ENCODE measurements at places on chromosomes 16 and 17.
A peak's percentile ranks its signal among the peaks of the same experiment; 100 is the strongest.

DNA sequence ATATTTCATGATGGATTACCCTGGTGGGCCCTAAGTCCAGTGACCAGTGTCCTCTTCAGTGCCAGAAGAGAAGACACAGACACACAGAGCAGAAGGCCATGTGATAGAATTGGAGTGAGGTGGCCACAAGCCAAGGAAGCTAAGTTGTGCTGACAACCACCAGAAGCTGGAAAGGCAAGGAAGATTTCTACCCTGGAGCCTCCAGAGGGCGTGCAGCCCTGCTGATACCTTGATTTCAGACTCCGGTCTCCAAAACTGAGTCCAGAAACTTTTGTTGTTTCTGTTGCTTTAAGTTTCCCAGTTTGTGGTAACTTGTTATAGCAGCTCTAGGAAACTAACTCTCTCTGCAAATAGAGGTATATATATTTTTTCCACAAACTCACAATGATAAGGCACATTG lies 396.6 kb upstream of the ASIC2 start:
- no peak for DNase-seq

GRCh38 chr17:16269658-16270057 lies 52.6 kb downstream of the PIGL start:
- DNase-seq: no peak

GRCh38 chr17:35584061-35584460 lies 3.1 kb upstream of the AP2B1 start:
- DNase-seq: no peak

DNA sequence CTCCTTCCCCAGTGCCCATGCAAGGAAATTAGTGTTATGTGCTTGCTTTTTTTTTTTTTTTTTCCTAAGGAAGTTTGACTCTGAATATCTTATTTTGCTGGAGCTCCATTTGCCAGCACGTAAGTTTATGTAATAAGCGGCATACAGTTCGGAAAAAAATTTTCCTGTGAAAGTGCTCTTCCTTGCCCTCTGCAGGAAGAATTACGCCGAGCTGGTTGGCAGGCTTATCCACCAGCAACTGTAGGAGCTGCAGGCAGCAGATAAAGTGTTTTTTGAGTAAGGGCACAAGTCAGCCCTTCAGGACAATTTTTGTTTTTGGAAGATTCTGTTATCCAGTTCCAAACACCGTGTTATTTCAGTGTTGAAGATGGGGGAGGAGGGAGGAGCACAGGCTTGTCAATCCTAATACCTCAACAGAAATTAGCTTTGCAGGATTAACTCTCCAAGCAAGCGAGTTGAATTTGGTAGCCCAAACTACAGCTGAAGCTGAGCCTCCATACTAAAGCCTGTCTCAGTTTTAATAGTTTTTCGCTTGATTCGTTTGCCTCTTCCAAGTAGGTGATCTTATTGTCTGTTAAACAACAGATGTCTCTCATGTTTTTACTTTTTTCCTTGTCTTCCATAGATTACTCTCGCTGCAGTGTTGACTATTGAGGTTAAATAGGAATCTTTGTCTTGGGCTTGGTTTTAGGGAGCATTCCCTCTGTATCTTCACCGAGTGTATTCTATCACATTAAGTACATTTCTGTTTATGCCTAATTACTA lies 1.1 kb downstream of the SPECC1 start:
- DNase-seq: no peak

DNA sequence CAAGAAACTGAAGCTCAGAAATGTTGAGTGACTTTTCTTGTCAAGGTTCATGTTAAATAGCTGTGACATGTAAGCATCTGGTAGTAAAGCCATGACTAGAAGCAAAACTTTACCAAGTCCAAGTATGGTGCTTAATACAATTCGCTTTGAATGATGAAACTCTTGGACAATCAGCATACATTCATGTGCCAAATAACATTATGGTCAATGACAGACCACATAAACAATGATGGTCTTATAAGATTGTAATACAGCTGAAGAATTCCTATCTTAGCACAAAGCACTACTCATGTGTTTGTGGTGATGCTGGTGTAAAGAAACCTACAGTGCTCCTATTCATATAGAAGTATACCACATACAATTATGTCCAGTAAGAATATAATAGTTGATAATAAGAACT lies 97.1 kb upstream of the RPRML start:
- DNase-seq: no peak

GRCh38 chr17:41737680-41738023 lies 3.2 kb upstream of the HAP1 start:
- DNase-seq: no peak

DNA sequence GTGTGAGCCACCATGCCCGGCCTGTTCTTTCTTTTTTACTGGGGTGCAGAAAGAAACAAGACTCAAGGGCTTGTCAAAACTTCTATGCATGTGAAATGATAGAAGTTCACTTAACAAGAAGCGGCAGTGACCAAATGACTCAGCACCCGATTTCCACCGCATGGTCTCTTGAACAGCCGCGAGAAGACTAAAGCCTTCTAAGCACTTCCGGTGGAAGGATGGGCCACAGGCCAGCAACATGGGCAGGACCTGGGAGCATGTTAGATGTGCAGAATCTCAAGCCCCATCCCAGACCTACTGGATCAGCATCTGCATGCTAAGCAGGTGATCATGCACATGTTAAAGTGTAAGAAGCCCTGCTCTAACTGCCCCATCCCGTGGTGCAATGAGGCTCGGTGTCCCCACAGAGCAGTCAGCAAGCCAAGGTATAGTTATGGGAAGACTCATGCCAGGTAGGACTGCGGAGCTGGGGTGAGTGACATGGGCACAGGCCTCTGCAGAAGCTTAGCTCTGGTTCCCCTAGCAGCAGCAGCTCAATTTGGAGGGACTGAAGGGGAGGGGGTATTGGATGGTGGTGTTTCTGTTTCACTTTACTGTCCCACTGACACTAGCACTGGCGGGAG lies 88.5 kb upstream of the HNF1B start:
- no peak for DNase-seq

GRCh38 chr16:5065813-5066212 lies at the start of gene C16orf89:
C16orf89 (minus strand) TSS chr16:5065956; CDS start chr16:5065908, 48 bp downstream.
- DNase-seq: no peak

- no peak for DNase-seq
Observed at GRCh38 chr16:4241928-4242283, at the start of gene SRL. SRL (minus strand) TSS chr16:4242080; CDS start chr16:4242067, 13 bp downstream.

GRCh38 chr17:49028271-49028670 lies 31.1 kb downstream of the IGF2BP1 start:
- DNase-seq: no peak

- DNase-seq: no peak
Observed at GRCh38 chr17:41561554-41561953, 10.3 kb downstream of the KRT9 start.

GRCh38 chr17:38705803-38706504 lies 881 bp downstream of the MLLT6 start:
- peak; percentile 41 for DNase-seq

DNA sequence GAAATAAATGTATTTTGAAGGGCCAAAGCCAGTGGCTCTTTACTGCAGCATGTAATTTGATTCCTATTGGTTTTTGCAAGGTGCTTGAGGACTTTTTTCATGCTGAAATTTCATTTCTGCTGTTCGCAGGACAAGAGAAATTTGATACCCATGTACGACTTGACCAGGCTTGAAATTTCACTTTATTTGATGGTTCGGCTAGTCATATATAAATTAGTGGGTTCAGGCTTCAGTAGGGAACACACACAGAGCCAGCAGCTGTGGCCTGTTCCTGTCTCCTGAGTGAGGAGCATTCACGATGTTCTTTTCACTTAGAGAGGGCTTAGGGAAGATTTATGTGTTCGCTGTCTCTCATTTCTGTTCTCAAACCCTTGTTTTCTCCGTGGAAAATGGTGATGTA lies 258.4 kb upstream of the CACNG5 start:
- no peak for DNase-seq

DNA sequence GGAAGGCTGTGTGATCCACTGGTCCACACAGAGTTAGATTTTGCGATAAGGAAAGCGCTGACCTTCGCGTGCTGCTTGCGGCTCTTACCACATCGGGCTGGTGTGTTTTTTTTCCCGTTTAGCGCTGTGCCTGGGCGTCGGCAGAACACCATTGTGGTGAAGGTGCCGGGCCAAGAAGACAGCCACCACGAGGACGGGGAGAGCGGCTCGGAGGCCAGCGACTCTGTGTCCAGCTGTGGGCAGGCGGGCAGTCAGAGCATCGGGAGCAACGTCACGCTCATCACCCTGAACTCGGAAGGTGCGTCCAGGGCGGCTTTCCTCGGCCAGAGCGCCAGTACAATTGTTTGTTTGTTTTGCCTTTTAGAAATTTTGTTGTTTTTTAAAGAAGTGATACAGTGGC lies 54.7 kb downstream of the BANP start:
- DNase-seq: no peak

DNA sequence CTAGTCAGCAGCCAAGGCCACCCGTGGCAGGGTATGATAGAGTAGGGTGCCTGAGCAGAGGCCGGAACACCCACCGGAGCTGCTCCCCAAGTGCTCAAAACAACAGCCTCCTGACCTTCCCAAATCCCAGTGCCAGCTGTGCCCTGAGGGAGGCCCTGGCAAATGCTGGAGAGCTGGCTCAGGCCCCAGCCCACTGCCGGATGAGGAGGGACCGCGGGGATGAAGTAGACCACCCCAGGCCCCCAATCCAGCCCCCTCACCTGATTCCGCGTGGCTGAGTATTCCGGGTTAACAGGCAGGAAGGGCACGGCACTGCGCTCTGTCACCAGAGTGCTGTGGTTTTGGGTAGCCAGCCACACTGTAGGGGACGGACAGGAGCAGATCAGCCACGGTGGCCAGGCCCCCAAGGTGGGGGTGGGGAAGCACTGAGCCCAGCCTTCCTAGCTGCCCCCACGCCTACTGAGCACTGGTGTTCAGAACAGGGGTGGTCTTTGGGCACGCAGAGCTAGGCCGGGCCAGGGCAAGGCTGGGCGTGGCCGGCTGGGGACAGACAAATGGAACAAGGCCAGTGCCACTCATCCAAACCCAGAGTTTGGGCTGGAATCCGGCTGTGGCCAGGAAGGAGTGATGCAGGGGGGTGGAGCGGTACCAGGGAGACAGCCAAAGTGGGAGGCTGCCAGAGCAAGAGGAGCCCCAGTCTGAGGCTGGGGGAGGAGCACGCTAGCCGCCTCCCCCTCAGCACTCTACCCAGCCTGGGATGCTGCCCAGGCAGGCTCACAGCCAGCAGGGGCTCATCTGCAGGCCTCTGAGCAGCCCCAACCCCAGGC lies 9.1 kb downstream of the TP53I13 start:
- DNase-seq: no peak

GRCh38 chr16:8032406-8032805 lies 557.9 kb downstream of the TMEM114 start:
- no peak for DNase-seq

GRCh38 chr17:32264140-32264799 lies 1.4 kb upstream of the RHBDL3 start:
- no peak for DNase-seq

GRCh38 chr16:4825196-4825595 lies 21.9 kb downstream of the GLYR1 start:
- DNase-seq: no peak

DNA sequence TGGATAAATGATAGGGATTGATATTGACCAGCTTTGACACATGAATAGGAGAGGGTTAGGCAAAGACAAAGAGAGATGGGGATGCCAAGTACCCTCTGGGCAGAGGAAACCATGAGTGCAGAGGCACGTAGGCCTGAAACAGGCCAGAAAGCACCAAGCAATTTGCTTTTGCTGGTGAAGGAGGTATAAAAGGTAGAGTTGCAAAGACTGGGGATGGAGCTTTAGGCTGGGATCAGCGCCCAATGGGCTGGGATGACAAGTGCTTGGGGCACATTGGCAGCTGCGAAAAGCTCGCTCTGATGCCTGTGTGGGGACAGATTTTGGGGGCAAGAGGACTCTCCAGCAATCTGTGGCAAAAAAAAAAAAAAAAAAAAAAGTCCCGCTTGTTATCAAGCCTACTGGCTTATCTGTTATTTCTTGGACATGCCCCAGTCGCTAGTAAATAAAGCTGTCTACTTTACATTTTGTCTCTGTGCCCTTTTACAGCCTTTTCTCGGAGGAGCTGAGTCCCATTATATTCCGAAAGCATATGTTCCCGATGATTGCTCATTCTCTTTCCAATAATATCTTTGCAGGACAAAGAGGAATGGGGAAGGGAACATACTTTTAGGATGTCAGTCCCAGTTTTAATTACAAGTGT lies 578.4 kb downstream of the MAF start:
- DNase-seq: no peak

DNA sequence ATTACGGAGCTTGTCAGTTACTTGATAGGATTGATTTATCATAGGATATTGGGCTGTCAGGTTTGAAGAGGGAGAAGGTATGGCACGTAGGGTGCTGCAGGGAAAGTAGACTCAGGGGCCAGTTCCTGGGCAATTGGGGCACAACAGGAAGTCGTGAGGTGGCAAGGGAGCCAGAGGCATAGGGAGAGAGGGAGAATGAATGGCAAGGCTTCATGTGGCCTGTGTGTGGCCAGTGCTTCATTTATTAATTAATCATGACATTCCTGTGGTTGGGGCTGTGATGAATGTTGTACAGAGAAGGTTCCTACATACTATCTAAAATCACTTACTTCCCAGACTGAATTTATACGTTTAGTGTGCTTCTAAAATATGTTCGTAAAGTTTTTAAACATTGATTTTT lies 19.3 kb downstream of the MFSD11 start:
- DNase-seq: no peak

DNA sequence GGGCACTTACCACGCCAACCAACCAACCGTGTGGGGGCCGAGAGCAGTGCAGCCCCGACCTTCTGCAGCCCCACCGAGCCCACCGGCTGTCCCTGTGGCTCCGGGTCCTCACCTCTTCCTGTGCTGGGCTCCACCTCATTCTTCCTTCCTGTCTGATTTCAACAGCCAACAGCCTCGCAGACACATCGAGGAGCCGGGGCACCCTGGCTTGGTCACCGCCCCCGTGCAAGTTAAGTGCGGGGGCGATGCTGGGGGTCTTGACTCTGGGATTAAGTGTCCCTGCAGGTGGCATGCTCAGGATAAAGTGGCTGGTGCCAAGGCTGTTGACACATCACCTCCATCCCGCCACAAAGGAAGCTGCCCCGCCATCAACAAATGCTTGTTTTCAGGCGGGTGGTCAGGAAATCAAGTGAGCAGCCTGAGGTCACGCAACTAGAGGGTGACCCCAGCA lies at the start of gene NLRC3:
Gene NLRC3 (minus strand): TSS at position 102 of the 451 bp plus-strand sequence. CDS start 12,367 bp downstream, outside the sequence.
- peak; percentile 35 for DNase-seq

- no peak for DNase-seq
Observed at GRCh38 chr17:44312396-44313104, 4.1 kb downstream of the RUNDC3A start.

GRCh38 chr17:82893779-82894178 lies 54.0 kb upstream of the ZNF750 start:
- no peak for DNase-seq

Measured in activated naive CD4-positive, alpha-beta T cell treated with anti-CD3 and anti-CD28 coated beads, Interleukin-2, amount 50 U/mL, for 16 hours (primary cell).